ENCODE measurements at places on chromosomes 11 and 22.

DNA sequence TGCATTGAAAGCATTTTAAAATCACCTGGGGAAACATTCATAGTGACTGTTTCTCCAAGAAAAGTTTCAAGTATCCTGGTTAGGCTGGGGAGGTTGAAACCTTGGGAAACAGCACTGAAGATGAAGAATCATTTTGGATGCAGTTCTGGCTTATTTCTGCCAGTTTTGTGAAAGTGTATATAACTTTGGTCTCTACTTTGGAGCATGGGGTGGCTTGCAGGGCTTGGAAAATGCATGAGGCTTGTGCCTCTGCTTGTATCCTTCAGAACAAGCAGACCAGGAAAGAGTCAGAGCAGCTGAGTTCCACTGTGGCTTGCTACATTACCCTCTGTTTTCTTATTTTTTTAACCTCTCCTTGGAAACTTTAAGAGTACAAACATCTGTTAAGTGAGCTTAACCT lies 19.5 kb downstream of the SLC5A12 start:
- no peak for DNase-seq

GRCh38 chr11:47477323-47477722 lies 28.4 kb upstream of the RAPSN start:
- no peak for DNase-seq

DNA sequence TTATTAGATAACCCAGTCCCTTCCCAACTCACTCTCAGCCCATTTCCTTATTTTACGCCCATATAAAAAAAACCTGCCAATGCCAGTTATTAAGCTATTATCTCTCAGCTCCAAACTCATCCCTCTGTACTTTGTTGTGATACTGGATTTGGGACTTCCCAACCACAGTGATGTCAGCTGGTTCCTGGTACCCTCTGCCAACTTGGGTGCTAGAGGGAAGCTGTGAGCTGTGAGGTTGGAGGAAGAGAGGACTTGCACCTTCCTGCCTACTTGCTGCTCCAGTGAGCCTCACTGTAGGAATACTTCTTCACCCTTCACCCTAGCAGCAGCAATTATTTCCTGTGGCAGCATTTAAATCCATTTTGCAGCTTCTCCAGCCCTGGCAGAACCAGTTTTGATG lies 19.2 kb upstream of the CSF2RB start:
- DNase-seq: no peak

DNA sequence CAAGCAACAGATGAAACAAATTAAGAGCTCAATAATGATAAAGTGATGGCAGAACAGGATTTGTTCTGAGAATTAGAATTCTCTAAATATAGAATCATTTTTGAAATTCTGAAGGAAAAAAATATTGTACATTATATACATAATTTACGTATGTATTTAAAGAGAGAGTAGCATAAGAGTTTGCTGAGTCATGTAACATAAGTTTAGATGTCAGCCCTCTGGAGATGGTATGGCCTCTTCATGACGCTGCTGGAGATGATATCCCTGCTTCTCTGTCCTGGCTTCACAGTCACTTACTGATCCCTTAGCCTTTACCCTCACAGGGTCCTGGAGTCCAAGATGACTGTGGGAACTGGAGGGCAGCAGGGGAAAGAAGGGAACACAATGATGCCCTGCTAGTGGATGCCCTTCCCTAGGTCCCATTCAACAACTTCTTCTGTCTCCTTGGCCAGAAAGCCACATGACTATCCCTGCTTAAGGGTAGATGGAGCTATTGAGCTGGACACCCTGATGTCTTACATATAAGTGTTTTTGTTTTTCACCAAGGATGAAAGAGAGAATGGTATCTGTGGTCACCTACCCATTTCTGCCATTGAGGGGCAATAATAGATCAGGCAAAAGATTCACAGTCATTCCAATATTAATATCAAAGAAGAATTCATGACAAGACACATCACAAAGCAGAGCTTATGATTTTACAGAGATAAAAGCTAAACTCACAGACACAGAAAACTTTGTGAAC lies 753.1 kb downstream of the TBC1D22A start:
- DNase-seq: no peak

DNA sequence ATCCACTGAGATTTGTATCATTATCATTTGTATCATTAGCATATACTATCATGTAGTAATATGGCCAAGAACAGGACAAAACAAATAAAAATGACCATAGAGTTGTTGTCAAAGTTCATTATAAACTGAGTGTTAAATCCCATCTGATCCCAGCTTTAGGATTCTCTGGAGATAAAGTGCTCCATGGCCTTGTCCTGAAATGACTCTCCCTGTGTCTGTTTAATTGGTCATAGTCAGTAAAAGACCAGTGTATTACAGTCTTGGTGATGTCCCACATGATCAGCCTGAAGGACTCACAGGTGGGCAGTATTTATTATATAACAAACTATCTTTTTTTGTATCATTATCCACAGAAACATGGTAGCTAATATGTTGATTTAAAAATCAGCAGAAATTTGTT lies 361.6 kb downstream of the TMEM135 start:
- no peak for DNase-seq

GRCh38 chr11:112625814-112626213 lies 335.4 kb upstream of the NCAM1 start:
- no peak for DNase-seq

GRCh38 chr11:75191330-75191717 lies 40.4 kb downstream of the SLCO2B1 start:
- no peak for DNase-seq

GRCh38 chr11:11657218-11657955 lies 35.6 kb upstream of the GALNT18 start:
- no peak for DNase-seq

- DNase-seq: no peak
Measured at GRCh38 chr11:62105667-62106191, 18.1 kb upstream of the INCENP start.

DNA sequence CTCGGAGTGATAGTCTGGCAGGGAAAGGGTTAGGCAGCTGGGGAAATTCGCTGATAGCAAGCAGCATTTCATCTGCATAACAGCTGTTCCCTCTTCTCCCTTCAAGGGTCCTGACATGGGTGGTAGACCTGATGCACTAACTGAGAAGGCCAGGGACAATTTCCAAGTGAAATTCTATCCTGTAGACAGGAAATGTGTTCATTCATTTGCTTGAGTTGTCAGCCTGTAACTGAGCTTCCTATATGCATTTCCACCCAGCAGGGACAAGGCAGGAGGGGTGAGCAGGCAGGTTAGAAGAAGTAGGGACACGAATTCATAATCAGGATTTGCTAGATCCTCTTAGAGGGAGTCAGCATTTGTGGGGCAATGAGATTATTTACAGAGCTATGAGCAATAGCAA lies 154.3 kb upstream of the NCAM1 start:
- DNase-seq: no peak

GRCh38 chr11:3853899-3854659 lies 1.4 kb upstream of the STIM1 start:
- no peak for DNase-seq

DNA sequence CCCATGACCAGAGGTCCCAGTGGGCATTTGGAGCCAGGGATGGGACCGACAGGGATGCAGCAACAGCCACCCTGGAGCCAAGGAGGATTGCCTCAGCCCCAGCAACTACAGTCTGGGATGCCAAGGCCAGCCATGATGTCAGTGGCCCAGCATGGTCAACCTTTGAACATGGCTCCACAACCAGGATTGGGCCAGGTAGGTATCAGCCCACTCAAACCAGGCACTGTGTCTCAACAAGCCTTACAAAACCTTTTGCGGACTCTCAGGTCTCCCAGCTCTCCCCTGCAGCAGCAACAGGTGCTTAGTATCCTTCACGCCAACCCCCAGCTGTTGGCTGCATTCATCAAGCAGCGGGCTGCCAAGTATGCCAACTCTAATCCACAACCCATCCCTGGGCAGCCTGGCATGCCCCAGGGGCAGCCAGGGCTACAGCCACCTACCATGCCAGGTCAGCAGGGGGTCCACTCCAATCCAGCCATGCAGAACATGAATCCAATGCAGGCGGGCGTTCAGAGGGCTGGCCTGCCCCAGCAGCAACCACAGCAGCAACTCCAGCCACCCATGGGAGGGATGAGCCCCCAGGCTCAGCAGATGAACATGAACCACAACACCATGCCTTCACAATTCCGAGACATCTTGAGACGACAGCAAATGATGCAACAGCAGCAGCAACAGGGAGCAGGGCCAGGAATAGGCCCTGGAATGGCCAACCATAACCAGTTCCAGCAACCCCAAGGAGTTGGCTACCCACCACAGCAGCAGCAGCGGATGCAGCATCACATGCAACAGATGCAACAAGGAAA lies 27.3 kb upstream of the L3MBTL2 start:
- no peak for DNase-seq

DNA sequence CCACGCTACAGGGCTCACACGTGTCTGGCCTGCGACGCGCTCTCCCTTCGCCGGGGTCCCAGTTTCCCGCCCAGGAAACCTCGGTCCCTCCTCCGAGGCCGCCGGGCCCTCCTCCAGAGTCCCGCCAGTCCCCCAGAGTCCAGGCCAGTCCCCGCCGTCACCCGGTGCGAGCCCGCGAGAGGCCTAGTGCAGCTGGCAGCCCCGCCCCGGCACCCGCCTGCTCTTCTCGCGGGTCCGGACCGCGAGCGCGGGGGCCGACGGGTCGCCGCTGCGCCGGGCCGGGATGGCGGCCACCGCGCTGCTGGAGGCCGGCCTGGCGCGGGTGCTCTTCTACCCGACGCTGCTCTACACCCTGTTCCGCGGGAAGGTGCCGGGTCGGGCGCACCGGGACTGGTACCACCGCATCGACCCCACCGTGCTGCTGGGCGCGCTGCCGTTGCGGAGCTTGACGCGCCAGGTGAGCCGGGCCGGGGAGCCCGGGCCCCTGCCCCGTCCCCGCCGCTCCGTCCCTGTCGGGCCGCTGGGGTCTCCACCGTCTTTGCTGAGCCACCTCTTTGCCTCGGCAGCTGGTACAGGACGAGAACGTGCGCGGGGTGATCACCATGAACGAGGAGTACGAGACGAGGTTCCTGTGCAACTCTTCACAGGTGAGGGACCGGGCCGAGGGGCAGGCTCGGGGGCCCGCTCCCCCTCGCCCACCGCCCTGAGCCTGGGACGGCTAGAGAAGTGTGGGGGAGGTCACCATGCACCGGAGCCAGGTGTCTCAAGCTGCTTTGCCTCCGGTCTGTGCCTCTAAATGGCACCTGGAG lies at the start of gene PTPMT1:
TSS of gene PTPMT1 (plus strand) at position 260 of the 809 bp plus-strand sequence. CDS start at position 284, 24 bp downstream.
- peak; percentile 31 for DNase-seq

- DNase-seq: no peak
Measured at GRCh38 chr11:93655047-93655446, 6.4 kb upstream of the CEP295 start.

DNA sequence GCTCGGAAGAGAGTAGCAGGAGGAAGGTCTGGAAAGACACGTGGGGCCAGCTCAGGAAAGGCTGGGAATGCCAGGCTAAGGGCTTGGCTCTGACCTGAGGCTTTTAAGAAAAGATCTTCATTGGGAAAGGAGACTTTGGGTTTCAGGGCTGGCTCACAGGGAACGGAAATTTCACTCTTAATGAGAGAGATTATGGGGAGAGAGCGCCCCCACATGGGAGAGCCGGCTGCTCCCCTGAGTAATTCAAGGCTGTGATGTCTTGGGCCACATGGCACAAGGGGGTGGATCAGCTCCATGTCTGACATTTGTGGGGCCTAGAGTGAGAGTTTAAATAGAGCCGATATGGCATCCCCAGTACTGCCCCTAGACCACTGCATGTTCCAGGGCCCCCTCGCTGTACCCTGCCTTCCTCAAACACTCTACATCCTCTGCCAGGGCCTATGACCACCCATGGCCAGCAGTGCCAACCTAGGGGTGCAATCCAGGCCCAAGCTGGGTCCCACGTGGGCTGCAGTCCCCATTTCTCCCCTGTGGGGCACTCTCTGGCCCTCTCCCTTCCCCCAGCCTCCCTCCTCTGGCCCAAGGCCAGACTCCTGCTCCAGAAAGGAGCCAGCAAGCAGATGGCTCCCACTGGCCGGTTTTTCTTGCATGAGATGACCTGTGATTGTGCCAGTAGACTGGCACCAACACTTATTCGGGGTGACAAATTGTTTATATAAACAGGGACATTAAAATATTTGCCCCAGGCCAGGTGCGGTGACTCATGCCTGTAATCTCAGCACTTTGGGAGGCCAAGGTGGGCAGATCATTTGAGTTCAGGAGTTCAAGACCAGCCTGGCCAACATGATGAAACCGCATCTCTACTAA lies 75.2 kb downstream of the ISX start:
- no peak for DNase-seq

- no peak for DNase-seq
Measured at GRCh38 chr11:117202386-117203068, 3.4 kb downstream of the TAGLN start.

- no peak for DNase-seq
Measured at GRCh38 chr11:119742263-119742861, 13.4 kb upstream of the NECTIN1 start.

GRCh38 chr22:40236131-40236665 lies 58.5 kb downstream of the TNRC6B start:
- no peak for DNase-seq

DNA sequence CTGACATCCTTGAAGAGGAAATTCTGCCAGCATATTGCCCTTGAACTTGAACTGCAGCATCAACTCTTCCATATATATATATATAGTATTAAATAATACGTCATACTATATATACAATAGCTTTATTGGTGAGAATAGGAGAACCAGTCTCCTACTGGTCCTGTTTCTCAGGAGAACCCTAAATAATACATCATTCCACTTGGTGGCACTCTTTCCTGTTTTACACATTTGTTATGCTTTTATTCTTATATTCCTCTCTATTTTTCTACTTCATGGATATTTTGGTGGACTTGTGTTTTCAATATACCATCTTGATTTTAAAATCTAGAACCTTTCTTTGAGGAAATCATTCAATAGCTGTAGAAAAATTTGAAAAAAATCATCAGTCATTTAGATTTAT lies 193.3 kb downstream of the TRPC6 start:
- no peak for DNase-seq

GRCh38 chr11:95790933-95791708 lies 823 bp downstream of the CEP57 start:
- DNase-seq: peak; percentile 14

DNA sequence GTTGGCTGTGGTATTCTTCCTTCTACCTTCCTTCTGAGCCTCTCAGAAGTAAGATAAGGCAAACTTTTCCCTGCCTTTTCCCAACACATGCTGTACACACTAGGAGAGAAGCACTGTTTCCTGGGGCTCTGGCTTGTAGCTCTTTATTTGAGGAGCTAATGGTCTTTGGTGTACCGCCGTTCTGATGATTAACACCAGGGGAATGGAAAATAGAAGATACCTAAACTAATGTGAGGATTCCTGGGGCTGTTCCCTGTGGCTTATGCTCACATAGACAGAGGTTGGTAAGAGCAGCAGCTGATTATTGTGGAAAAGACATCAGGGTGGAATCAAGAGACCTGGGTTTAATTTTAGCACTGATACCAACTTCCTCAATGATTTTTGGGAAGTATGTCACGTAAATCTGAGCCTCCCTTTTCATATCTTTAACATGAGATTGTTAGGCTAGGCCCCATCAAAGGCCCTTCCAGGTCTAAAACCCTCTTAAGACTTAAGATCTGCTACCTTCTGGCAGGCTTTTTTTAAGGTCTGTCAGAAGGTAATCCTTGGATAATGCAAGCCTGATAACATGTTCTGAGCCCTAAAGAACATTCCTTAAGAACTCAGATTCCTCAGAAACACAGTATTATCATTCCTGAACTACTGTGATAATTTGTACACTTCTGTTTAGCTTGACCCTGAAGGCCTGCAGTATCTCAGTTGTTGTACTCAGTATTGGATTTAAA lies 24.8 kb upstream of the RCE1 start:
- DNase-seq: no peak

- DNase-seq: no peak
Measured at GRCh38 chr22:48531761-48532435, 1295.8 kb downstream of the BRD1 start.

All from stimulated activated CD8-positive, alpha-beta memory T cell treated with anti-CD3 and anti-CD28 coated beads, Interleukin-2, amount 100 ng/mL, for 1 hour (primary cell).